Frontal cortex (tissue), 4 donors: ENCODE measurements at places on chromosomes 4 and X.

GRCh38 chr4:94211861-94212260, 4.2 kb downstream of the SMARCAD1 start:
- DNase-seq: no peak

DNA sequence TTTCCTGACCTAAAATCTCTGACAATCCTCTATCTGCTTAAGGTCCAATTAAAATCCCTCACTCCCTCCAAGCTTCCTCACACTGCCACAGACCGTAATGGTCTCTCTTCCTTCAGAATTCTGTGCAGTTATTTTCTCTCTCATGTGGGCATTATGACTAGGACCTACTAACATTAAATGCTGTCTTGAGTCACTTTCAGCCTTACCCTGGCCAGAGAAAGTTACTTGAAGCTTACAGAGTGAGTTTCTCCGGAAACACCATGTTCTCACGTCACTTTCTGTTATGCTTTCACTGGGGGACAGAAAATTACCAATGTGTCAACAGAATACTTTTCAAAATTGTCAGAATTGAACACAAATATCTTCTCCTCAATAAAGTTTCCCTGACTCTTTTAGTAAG, 271.8 kb downstream of the INPP4B start:
- DNase-seq: no peak

DNA sequence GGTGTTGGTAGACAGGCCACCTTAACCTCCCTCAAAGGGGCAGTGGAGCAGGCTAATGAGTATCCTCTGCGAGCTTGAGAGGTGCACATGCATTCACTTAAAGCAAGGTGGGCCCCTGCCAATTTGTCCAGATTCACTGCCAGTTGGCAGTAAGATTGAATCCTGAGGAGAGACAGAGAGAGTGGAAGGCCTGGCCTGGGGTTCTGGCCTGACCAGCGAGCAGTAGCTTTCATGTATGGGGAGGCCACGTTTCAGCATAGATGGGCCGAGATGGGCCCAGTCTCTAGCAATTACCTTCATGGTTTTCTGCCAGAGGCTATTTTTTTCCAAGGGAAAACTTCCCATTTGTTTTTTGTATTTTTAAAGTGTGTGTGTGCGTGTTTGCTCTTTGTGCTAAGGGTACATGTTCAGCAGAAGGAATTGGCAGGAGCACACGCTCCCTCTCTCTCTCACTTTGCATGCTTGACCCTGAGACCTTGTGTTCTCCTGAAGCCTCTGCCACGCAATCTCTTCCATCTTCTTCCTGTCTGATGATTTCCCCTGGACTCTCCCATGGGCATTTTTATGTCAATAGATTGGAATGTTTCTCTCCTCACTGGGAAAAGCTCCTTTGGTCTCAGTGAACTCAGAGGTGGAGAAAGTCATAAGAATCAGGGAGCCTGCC, 215.8 kb upstream of the SFRP2 start:
- DNase-seq: no peak

DNA sequence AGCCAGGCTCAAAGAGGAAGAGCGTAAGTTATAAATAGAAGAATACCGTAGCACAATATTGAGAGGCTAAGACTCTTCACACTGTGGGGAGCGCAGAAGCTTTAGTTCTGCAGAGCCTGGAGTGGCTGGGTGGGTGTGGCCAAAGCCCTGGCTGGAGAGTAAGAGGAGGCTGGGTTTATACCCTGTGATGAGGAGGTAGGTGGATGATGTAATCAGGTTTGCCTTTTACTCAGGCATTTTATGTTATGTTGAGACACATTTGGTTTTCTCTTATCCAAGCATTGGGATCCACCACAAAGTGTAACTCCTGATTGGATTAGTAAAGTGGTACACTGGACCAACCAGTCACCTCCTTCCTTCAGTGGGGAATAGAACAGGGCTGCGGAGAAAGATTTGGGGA, 13.9 kb downstream of the CDS1 start:
- DNase-seq: no peak

GRCh38 chr4:156437666-156438065, 484.0 kb upstream of the CTSO start:
- DNase-seq: no peak
